ENCODE measurements at places on chromosomes 3 and 15.

DNA sequence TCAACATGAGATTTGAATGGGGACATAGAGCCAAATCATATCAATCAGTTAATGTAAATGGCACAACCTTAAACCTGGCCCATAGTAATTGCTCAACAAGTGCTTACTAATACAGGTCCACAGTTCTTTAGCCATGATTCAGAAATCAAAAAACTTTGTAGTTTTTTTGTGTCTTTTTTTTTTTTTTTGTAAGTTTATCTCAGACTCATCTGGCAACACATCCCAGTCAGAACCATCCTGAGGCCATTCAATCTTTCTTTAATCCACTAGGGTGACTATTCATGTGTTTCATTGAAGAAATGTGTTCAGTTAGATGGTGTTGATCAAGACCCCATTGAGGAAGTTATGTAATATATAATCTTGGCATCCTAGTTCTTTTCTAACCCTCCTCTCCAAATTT lies 65.4 kb downstream of the ABI3BP start:
- DNase-seq = no peak

DNA sequence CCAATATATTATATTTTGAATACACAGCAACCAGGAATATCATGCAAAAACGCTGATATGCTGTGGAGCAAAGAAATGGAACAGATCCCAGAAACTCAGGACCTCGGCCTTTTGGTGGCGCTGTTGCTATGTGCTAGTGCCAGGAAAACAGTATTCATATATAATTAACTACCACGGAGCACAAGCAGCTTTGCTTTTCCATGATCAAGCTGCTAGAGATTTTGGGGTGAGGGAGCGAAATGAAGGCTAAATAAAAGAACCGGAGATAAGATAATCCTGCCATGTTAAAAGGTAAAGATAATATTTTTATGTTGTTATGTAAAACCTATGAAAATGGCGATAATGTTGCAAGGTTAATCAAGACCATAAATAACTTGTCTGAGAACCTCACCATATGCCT lies 157.7 kb upstream of the FAM3D start:
- peak; percentile 62 for DNase-seq

GRCh38 chr3:146454796-146455195 lies 14.6 kb downstream of the PLSCR2 start:
- DNase-seq = no peak

GRCh38 chr3:69698728-69699127 lies 40.5 kb upstream of the MITF start:
- DNase-seq = no peak

GRCh38 chr15:58549013-58549784 lies 117.4 kb downstream of the LIPC start:
- peak; percentile 97 for DNase-seq

- DNase-seq = peak; percentile 17
These were observed 38.5 kb downstream of the FBLN2 start for GRCh38 chr3:13587442-13587841.
